Islet precursor cell (in vitro differentiated cells): ENCODE measurements at places on chromosomes 16 and 17.

DNA sequence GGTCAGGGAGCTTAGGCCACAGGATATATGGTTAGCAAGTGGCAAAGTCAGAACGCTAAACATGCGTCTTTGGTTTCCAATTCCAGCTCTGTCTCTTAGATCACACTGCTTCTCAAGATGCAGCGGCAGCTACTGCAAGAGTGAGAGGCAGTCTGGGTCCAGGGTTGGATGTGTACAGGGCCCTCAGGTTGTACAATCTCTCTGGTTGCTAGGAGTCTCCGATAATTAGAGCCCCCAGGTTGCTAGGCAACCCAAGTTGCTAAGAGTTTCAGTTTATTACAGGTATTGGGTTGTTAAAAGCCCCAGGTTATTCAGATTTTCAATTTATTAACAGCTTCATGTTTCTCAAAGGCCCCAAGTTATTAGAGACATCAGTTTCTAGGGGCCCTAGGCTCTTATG is 15.5 kb upstream of the SPACA3 start:
- no peak for DNase-seq

GRCh38 chr17:45093444-45094110 is 32.5 kb downstream of the NMT1 start:
- DNase-seq = no peak

GRCh38 chr16:55081622-55082590 is 151.2 kb downstream of the IRX5 start:
- no peak for DNase-seq

GRCh38 chr17:82232876-82233785 is 4.3 kb downstream of the SLC16A3 start:
- DNase-seq = no peak

DNA sequence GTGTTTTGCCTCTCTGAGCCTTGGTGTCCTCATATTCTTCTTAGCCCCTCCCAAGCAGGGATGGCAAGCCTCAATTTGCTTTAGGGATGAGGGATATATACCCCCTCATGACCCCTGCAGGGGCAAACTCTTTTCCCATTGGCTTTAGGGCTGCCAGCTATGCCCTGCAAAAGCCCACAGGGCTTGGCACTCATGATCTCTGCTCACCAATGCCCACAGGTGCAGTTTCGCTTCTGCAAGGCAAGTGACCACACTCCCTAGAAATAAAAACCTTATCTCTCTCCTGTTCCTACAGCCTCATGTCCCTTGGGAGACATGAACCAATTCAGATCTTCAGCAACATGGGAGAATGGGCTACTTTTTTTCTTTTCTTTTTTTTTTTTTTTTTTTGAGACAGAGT is 8.8 kb downstream of the BEAN1 start:
- DNase-seq = peak; percentile 12

GRCh38 chr16:19472482-19472881 is 49.4 kb downstream of the GDE1 start:
- no peak for DNase-seq

GRCh38 chr17:8256291-8256690 is 7.2 kb downstream of the PFAS start:
- DNase-seq = no peak

GRCh38 chr17:75691801-75692626 is 24.9 kb downstream of the SAP30BP start:
- DNase-seq = no peak

GRCh38 chr16:85729452-85730185 is 21.3 kb downstream of the C16orf74 start:
- no peak for DNase-seq

- DNase-seq = peak; percentile 80
These were observed 115.3 kb downstream of the SLC39A11 start for GRCh38 chr17:72976971-72977770.

GRCh38 chr17:13329421-13329820 is 272.3 kb downstream of the HS3ST3A1 start:
- DNase-seq = no peak

- no peak for DNase-seq
These were observed 12.8 kb upstream of the CLEC18C start for GRCh38 chr16:70160821-70161220.

DNA sequence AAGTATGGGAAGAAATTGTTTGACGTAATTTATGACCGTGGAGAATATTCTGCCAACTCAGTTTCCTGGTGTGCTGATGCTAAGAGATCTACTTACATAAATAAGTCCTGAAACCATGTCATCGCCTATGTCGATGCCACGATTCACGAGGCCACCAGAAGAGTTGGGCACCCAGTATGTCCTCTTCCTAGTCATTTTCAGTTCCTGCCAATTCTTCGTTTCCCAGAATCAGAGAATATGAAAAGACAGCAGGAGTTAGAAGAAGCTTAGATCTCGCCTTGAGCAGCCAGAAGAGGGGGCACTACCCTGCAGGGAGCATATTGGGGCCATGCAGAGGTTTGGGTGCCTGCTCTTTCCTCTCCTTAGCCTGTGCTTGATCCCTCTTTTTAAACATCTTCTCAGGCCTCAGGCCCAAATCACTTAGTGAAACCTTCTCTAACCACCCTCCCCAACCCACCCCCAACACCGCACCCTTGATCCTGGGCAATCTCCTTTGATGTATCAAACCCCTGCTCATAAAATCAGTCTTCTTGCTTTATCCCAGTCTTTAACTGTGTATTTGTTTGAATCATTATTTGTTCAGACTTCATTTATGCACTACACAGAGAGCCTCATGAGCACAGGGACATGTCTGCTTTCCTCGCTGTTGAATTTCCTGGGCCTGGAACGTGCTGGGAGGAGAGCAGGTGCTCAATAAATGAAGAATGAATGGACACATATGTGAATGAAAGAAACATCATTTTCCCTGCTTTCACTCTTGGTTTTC is 12.2 kb upstream of the LONP2 start:
- DNase-seq = peak; percentile 63

GRCh38 chr17:38702166-38702915 is 2.7 kb upstream of the MLLT6 start:
- DNase-seq = peak; percentile 95

DNA sequence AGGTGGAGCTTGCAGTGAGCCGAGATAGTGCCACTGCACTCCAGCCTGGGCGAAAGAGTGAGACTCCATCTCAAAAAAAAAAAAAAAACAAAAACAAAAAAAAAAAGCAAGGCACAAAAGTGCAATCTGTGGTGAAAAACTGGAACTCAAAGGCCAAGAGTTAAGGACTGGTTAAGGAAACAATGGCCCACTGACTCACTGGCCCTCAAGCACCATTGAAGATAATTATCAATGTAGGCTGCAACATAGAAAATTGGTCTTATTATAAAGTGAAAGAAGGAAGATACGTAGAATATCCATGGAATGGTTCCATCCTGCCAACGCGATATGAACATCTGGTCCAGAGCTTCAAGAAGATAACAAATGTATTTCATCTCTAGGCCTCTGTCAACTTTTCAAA is 444.2 kb downstream of the SOX9 start:
- no peak for DNase-seq
